T-helper 17 cell (primary cell): ENCODE measurements at places on chromosomes 1 and 21. TPM values are rescaled to one million over a fixed set of nuclear protein-coding genes. Genes with fewer than 3 reads are reported as not detected.

- DNase-seq: no peak
Observed at GRCh38 chr21:16308269-16308668, 578.5 kb downstream of the USP25 start.

DNA sequence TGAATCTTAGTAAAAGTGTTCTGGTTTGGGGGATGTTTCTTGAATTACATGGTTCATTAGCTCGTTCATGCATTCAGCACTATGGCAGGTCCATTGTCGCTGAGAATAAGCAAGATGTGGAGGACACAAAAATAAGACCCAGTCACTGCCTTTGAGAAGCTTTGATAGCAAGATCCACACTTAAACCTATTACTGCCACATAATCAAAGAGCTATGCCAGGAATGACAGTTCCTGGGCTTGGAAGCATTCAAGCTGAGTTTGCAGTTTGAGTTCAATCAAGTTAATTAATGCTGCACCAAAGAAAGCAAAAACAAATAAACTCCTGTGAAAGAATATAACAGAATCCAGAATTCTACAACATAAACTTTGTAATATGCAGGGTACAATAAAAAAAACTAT lies 131.8 kb downstream of the MIS18A start:
- DNase-seq: no peak

DNA sequence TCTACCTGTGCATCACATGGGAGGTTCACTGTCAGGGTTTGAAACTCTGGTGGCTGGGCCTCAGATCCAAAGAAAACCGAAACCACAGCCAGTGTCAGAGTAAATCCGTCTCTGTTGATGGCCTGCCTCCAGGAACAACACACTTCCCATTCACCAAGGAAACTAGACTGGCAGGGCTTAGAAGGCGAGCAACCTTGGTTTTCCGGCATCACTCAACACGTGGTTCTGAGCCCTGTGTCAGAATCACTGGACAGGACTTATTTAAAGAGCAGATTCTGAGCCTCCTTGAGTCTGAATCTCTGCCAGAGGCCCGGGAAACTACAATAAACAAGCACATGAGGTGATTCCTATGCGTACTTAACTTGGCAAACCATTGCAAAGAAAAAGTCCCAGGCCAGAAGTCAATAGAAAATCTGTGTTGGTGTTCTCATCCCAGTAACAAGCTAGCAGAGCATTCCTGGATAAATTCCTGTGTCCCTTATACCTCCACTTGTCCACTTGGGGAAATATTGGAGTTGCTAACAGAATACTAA lies 70.0 kb downstream of the KCTD3 start:
- no peak for DNase-seq

DNA sequence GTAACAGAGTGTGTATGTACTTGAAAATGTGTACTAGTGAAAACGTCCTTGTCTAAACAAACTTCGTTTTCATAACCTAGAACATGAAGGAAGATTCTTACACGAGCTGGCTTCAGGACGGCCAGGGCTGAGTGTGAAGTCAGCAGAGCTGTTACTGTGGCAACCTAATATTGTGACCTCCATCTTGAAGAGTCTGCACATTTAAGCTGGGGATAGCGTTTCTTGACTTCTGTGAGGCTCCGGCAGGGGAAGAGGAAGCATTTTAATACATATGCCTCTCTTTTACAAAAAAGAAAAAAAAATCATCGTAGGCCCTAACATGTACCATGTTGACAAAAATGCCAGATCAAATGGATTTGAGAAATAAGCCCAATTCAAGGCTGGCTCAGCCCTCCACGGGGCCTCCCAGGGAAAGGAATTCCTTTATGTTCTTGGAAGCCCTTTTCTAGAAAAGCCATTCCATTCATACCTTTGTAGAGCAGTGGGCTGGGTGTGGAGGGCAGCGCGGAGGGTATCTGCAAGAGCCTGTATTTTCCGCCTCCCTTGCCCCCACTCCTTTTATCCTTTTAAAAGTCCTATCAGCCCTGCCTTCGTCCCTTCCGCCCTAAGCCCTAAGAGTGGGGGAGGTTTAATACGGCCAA lies 51.1 kb downstream of the SIM2 start:
- no peak for DNase-seq

DNA sequence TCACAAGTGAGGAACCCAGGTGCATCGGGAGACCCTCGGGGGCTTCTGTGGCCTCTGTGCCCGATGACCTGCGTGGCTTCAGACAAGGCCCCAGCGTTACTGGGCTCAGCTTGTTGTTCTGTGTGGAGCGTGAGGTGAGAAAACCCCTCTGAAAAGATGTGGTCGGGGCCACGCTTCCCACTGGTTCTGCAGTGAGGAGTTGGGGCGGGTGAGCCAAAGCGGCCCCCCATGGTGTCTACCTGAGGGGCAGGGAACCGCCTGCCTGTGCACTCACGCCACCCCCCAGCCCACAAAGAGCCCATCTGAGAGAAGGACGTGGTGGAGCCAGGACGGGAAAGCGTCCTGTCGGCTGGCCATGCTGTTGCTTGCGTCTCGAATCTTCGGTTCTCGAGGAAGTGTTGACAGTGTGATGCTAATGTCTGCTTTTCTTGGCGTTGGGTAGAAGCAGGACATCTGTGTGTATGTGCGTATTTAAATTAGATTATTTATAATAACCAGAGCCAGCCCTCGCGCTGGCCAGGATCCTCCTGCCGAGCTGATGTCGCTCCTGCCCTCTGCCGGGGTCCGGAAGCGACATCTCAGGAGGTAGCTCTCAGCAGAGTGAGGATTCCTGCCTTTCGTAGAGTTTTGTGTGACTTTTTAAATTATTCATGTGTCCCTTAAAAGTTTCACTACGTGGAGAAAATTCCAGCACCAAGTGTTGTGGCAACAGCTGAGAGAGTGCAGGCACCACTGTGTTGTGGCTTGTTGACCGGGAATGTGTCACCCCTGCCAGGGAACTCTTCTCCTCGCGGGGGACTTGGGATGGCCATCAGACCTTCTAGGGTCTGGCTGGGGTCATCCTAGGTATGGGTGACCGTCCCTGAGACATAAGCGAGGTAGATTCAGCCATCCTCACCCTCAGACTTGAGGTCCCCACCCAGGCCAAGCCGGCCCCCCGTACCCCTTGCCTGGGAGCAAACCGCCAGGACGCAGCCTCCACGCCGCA lies 15.3 kb downstream of the TMEM201 start:
- DNase-seq: no peak

GRCh38 chr1:212951126-212951946 lies 995 bp downstream of the VASH2 start:
- DNase-seq: no peak

- no peak for DNase-seq
Observed at GRCh38 chr1:232974971-232975370, 24.6 kb downstream of the NTPCR start.

- no peak for DNase-seq
Observed at GRCh38 chr1:205998457-205999241, 4.5 kb downstream of the RAB7B start.

DNA sequence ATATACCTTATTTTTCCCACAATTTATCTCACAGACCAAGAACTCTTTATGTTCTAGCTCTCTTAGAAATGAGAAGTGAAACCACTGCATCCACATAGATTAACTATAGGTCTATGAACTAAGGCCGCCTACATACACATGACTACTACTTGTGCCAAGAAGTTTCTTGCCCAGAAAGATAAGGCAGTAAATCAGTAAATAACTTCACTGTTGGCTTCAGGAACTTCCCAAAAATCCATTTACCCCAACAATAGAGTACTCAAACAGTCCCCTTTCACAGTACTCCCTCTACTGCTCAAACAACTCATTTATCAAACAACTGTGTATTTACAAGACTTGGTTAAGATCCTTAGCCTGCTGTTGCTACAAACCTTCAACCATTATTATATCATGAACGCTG lies 96.5 kb downstream of the NME7 start:
- DNase-seq: no peak

- DNase-seq: no peak
Observed at GRCh38 chr1:212641956-212642355, 33.4 kb downstream of the ATF3 start.

GRCh38 chr1:206662396-206663092 lies 22.2 kb upstream of the MAPKAPK2 start:
- no peak for DNase-seq

- DNase-seq: no peak
Observed at GRCh38 chr1:192053531-192053971, 104.7 kb upstream of the RGS18 start.

DNA sequence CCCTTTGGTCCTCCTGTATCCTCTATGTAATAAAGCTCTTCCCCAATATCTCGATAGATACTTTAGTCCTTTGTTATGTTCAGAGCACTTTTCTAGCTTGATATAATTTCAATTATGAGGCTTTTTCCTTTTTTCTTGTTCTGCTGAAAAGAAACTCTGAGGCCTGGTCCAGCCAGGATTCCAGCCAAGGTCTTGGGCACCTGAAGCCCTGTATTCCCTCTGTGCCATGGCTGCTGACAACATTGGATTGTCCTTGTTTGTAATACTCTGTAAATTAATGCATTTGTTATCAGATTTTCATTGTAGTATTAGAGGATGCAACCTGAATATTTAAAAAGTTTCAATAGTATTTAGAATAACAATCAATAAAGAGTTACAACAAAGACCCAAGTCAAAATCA lies 67.9 kb upstream of the ADAMTS5 start:
- no peak for DNase-seq

- no peak for DNase-seq
Observed at GRCh38 chr1:72278461-72278860, 3.9 kb downstream of the NEGR1 start.

- peak; percentile 62 for DNase-seq
Observed at GRCh38 chr1:47179017-47179987, 10.5 kb downstream of the PDZK1IP1 start.

- DNase-seq: no peak
Observed at GRCh38 chr1:203084588-203085527, 954 bp downstream of the MYOG start.

- DNase-seq: peak; percentile 56
Observed at GRCh38 chr21:31580866-31581276, 78.6 kb upstream of the SOD1 start.

- no peak for DNase-seq
Observed at GRCh38 chr1:161702250-161702649, 4.8 kb upstream of the FCRLA start.

DNA sequence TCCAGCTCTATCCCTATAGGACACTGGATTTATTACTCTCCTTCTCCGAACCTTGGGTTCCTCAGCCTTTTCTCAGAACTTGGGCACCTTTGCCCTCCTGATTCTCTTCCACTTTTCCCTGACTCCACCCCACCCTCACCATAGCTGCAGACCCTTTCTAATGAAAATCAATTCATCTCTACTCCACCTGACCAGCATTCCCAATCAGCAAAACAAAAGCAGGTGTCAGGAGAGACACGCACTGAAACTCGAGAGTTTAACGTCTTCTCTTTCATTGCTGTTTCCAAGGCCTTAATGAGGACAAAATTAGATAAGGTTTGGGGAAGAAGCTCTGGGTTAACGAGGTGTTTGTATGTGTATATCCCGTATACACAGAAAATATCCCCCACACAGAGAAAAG lies 208.8 kb downstream of the PLPP3 start:
- no peak for DNase-seq

DNA sequence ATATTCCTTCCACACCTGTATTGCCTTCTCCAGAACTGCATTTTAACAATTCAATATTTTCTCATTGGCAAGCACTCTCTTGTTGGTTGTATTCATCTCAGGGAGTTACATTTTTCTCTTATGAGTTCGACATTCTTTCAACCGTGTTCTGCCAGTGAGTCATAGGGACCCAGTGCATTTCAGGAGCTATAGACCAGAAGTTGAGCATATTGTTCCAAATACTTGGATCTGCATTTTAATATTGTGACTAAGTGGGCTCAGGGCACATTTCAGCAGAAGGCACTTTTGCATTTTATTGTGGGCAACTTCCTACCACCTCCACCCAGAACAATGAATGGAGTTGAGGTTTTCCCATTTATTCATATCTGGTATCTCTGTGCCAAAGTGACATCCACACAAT lies 132.8 kb downstream of the TNFSF18 start:
- no peak for DNase-seq

GRCh38 chr1:51578383-51579109 lies 38.3 kb upstream of the OSBPL9 start:
- DNase-seq: no peak

The NHLH1 gene
- total RNA-seq: 0.21 TPM

The HSPA6 gene
- 0.50 TPM for total RNA-seq

The CRB1 gene
- 0.55 TPM for total RNA-seq

The TBX19 gene
- total RNA-seq: 2.7 TPM

The ICOSLG gene
- total RNA-seq: 9.4 TPM

The ZNF678 gene
- total RNA-seq: 5.5 TPM

The ZNF124 gene
- 16.7 TPM for total RNA-seq

The NBPF12 gene
- 22.7 TPM for total RNA-seq

The NDUFV3 gene
- 18.0 TPM for total RNA-seq

The FHAD1 gene
- total RNA-seq: not detected

The GJC2 gene
- 1.9 TPM for total RNA-seq

The TACSTD2 gene
- 0.23 TPM for total RNA-seq

The TCEA3 gene
- 12.3 TPM for total RNA-seq

The OR2T35 gene
- not detected for total RNA-seq

The SPRR2G gene
- total RNA-seq: not detected

The C1orf115 gene
- 2.1 TPM for total RNA-seq

The NUF2 gene
- 1.8 TPM for total RNA-seq

The DRAM2 gene
- 30.7 TPM for total RNA-seq

The HHIPL2 gene
- total RNA-seq: 0.27 TPM

The CD84 gene
- total RNA-seq: 66.2 TPM
